SK-MEL-5 (cell line): ENCODE measurements at places on chromosomes 2 and 18. TPM values are rescaled to one million over a fixed set of nuclear protein-coding genes. Genes with fewer than 3 reads are reported as not detected.

GRCh38 chr18:6561420-6561861, 146.7 kb upstream of the L3MBTL4 start:
- DNase-seq, result no peak

- no peak for DNase-seq
Measured at GRCh38 chr2:11521775-11522174, 12.1 kb upstream of the GREB1 start.

GRCh38 chr2:27843992-27844391, 46.2 kb downstream of the RBKS start:
- no peak for DNase-seq

- no peak for DNase-seq
Measured at GRCh38 chr2:64773461-64774118, 119.9 kb upstream of the SERTAD2 start.

GRCh38 chr18:55833543-55833942, 245.6 kb upstream of the TCF4 start:
- DNase-seq, result peak; percentile 58

DNA sequence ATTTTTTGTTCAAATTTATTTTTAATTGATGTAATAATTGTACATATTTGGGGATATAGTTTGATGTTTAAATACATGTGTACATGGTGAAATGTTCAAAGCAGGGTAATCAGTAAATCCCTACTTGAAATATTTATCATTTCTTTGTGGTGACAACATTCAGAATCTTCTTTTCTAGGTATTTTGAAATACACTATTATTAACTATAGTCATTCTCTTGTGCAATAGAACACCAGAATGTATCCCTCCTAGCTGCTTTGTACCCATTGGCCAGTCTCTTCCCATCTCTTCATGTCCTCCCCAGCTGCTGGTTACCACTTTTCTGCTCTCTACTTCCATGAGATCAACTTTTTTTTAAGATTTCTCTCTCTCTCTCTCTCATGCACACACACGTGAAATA, 126.5 kb downstream of the ZNF407 start:
- no peak for DNase-seq

DNA sequence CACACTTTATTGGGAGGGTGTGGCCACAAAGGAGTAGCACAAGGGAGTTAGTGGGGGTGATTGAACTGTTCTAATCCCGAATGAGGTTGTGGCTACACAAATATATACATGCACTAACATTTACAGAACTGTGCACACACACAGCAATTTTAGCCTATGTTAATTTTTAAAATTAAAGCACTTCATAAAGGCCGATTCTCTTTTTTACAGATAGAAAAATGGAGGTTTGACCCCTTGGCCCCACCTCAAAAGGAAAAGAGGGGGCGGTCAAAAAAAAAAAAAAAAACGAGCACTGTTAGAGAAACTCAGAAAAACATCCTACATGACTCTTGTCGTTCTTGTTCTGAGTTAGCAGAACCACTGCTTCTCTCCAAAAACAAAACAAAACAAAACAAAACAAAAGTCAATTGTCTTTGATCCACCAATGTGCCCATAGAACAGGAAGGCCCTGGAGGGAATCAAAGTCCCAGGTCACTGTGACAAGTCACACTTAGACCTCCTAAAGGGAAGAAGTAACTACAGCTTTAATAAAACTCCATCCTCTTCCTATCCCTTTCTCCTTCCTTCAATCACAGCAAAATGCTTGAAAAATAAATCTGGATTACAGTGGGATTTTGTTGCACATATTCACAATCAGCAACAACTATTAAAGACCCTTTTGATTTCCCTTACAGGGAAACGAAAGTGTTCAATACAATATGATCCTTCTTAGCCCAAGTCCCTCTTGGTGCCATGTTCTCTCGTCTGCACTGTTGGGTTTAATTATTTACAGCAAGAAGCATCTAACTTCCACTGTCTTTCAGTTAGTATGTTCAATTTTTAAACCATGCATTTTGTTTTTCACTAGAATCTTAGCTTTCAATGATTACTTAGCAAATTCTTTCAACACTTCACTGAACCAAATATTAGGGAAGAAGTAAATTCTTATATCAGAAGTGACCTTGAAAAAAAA, 16.6 kb downstream of the LRP2 start:
- peak; percentile 20 for DNase-seq

DNA sequence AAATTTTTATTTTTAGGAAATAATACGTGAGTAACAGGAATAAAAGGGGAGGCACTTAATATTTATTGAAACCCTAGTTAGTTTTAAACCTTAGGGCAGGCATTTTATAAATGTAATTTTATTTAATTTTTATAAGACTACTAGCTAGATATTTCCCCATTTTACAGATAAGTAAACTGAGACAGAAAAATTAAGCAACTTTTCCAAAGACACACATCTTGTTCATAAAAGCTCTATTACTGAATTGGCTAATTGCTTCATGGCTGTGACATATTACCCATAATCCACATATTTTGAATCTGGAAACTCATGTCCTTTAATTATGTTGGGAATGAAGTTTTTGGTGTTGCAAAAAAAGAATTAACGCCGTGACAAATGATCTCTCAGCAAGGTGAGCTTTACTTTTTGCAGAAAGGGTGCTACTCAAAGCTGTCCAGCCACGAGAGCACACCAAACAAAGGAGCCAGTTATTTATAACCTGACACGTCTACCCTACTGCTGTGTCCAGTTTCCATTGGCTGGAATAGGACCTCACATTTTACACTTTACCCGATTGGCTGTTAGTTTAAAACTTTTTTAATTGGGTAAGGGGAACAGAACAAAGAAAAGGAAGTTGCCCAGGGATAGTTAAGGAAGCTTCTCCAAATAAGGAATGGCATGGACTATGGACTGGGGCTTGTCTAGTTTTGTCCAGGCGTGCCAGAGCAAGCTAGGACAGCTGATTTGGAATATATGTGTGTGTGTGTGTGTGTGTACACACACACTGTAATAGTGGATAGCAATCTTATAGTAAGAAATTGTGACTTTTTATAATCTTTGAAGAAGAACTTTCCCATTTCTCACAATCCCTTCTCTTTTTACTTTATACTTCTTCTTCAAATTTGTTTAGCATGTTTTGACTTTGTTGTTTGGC, 54.2 kb downstream of the COMMD1 start:
- DNase-seq, result no peak

DNA sequence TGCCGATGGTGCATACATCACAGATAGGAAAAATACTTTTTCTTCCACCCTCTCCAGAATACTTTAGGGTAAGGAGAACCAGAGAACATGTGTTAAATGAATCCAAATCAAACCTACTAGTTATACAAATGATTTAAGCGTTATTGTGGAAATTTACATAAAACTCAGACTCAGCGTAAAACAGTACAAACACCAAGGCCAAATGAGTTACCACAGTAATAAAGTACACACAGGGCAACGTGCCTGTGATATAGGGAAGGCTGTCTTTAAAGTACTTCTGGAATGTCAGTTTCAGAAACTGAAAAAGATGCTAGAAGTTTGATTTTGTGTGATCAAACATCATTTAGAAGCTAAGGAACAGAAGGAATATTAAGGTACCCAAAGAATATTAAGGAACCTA, 46.9 kb downstream of the PTPRM start:
- no peak for DNase-seq

DNA sequence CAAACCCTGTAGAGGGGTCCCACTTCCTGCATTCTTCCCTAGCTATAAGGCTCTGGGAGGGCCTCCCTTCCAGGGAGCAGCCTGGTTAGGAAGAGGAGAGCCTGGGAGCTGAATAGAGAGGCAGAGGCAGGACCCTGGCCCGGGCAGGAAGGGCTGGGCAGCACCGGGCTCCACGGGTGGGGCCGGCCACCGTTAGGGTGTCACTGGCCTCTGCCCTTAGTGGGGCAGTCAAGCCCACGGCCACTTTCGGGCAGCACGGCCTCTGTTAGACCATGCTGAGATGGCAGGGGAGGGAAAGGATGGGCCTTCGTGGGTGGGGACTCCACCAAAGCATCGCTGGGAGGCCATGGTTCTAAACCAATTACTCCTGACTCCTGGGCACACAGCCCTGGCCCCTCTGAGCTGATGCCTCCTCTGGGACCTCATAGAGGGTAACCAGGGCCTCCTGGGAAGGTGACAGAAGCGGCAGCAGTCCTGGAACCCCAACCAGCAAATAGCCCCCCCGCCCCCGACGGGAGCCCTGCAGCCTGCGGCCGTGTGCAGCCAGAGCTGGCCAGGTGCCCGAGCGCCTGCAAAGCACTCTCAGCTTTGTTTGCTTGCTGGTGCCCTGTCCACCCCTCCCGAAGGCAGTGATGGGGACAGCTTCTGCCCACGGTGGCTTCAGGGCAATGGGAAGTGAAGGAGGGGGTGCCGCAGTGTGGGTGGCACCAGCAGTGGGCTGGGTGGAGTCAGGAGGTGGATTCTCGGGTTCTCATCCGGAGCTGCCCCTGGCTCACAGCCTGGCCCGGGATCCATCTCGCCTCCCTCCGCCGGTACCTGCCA, 16.3 kb upstream of the HPCAL1 start:
- no peak for DNase-seq

DNA sequence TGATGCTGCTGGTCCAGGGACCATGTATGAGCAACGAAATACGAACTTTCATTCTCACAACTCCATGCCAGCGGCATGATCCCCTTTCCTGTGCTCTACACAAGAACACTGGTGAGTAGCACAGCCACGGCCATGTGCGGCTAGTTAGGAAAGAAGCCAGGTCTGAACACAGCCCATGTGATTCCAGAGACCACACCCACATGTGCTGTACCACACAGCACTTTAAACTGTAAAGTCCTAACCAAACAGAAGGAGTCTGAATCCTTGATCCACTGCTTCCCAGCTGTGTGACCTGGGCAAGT, 33.0 kb upstream of the ACAA2 start:
- DNase-seq, result no peak

DNA sequence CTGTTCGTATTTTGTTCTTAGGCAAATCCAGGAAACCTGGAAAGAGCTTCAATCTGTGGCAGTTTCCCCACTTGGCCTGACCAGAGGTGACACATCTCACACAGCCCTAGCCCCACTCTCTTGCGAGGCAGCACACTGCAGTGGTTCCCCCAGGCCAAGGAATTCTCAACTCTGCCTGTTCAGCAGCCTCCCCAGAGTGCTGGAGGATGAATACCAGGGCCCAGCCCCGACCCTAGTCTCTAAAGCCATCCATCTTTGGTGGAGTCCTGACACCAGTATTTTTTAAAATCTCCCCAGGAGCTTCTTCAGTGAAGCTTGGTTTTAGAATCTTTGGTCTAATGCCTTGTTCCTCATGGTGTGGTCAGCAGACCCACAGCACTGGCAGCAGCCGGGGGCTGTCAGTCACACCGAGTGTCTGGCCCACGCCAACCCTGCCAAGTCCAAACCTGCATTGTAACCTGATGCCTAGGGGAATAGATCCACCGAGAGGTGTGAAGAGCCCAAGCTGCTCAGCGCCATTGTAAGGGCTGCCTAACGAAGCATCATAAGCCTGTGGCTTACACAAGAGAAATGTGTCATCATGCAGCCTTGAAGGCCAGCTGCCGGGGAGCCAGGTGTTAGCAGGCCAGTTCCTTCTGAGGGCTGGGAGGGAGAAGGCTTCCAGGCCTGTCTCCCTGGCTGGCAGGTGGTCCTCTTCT, 428.7 kb upstream of the ID2 start:
- no peak for DNase-seq

GRCh38 chr18:10923551-10924070, 225.8 kb downstream of the PIEZO2 start:
- no peak for DNase-seq

DNA sequence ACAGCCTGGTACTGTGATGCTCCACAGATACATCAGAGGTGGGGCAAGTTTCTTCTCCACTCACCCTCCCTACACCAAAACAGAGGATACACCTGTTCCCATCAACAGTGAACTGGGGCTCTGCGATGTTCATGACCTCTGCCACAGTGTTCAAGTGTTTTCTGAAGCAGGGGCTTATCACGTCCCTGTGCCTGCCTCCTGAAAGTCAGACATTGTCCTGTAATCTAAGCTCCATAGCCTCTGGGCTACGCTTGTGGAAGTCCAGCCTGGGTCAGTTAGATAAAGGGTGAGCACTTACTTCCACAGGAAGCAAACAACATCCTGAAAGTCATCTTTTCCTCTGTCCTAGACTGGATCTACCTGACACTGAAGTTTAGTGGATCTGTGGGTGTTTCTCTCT, 20.2 kb upstream of the MRO start:
- no peak for DNase-seq

DNA sequence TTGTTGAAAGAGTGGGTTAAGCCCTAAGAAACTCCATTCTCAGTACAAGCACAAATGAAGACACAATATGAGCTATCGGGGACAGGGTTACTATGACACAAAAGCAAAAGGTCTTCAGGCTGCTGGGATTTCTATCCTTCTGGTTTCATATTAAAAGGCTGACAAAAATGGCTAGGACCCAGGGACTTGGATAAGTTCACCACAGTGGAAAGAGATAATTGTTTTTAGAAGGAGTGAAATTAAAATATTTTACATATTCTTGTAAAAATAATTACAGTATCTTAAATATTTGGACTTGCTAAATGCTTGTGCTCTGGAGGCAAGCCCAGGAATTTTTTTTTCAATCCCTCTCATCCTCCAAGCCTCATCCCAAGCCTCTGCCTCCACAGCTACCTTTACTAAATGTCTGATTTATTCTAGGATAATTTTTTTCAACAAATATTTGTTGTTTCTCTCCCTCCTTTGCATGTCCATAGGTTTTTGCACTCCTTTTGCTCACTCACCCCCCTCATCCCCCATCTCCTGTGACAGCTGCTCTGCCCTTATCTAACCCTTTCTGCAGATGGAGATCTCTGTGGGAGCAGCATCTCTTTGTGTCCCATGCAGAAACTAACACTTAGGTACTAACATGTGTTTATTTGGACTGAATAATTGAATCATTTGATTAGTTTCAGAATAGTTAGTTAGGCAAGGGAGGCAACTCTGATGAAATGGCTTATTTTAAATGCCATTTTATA, 47.8 kb upstream of the NABP1 start:
- no peak for DNase-seq

DNA sequence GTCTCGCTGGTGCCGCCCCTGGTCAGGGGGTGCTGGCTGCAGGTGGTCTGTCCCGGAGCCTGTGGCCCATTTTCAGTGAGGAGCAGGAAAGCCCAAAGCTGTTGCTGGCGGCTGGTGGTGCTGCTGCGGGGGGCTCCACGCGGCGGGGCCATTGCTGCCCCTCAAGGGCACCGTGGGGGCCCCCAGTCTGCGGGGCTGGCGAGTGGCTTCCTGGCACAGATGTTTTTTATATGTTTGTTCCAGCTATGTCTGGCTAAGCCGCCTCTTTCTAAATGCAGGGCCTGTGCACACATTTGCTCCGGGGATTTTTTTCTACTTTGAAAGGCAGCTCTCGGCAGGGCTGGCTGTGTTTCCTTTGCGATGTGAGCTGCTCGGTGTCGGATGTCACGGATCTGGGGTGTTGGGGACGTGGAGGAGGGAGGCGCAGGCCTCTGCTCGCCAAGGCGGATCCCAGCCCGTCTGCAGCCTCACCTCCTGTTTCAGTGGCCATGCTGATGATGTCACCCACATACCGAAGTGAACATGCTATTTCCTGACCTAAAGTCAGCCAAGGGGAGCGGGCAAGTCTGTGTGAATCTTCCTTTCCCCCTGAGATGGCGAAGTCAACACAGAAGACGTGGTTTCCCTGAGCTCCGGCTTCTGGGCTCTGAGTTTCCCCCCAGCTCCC, 112.0 kb upstream of the CTDP1 start:
- no peak for DNase-seq

TTN gene
- under 0.01 TPM in 2 replicates for total RNA-seq

CCDC85A gene
- total RNA-seq, result not detected in 2 replicates

SLC30A3 gene
- total RNA-seq, result 0.24 and 1.2 TPM in 2 replicates

PTPN2 gene
- 31.1 and 39.6 TPM in 2 replicates for total RNA-seq

SCYGR7 gene
- not detected in 2 replicates for total RNA-seq

MOGAT1 gene
- not detected in 2 replicates for total RNA-seq

INHBB gene
- not detected in 2 replicates for total RNA-seq

MC2R gene
- not detected in 2 replicates for total RNA-seq

ZSWIM2 gene
- total RNA-seq, result not detected in 2 replicates

SKA1 gene
- 23.8 and 27.0 TPM in 2 replicates for total RNA-seq
